ENCODE measurements at places on chromosomes 7 and 10. TPM values are rescaled to one million over a fixed set of nuclear protein-coding genes. Genes with fewer than 3 reads are reported as not detected.

The MOGAT3 gene
- total RNA-seq: not detected

DNA sequence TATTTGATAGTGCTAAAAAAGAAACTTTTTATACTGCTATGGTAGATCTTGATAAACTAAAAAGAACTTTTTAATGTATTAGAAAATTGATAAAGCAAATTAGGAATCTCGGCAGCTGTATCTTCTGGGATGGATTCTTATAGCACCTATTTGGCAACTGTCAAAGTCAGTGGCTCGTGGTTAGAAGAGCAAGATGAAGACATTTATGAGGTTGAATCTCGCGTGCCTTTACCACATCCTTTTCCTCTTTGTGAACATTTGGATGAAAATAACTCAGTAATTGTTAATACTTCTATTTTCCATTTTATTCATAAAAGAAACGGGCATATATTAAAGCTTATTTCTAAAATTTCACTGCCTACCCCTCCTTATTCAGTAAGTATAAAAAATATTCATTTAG, 76.2 kb downstream of the CYP51A1 start:
- DNase-seq: no peak

- no peak for DNase-seq
Observed at GRCh38 chr7:40279991-40280390, 145.2 kb downstream of the SUGCT start.

GRCh38 chr7:53358269-53358668, 322.8 kb downstream of the POM121L12 start:
- no peak for DNase-seq

GRCh38 chr10:43623351-43623750, 17.1 kb downstream of the ZNF485 start:
- peak; percentile 6 for DNase-seq

DNA sequence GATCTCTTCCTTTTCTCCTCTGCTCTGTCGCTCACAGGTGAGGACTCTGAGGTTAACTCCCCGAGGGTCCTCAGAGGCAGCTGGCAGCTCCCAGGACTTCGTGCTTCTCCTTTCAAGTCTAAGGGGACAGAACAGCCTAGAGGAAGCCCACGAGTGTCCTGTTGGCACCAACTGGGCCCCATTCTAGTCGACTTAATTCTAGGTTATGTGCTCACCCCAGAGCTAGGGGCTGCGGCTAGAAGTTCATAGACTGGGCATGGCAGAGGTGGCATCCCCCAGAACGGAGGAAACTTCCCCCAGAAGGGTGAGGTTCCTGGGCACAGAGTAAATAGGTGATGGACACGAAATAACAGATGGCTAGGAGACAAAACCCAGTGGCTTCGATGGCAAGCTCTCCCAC, 259.4 kb downstream of the TEX36 start:
- DNase-seq: no peak

GRCh38 chr7:85065888-85066485, 120.9 kb downstream of the SEMA3D start:
- DNase-seq: no peak

Data from dermis microvascular lymphatic vessel endothelial cell (primary cell).